Stimulated activated CD8-positive, alpha-beta memory T cell treated with anti-CD3 and anti-CD28 coated beads, Interleukin-15, amount 100 ng/mL, for 24 hours (primary cell): ENCODE measurements at places on chromosomes 16 and 17.

DNA sequence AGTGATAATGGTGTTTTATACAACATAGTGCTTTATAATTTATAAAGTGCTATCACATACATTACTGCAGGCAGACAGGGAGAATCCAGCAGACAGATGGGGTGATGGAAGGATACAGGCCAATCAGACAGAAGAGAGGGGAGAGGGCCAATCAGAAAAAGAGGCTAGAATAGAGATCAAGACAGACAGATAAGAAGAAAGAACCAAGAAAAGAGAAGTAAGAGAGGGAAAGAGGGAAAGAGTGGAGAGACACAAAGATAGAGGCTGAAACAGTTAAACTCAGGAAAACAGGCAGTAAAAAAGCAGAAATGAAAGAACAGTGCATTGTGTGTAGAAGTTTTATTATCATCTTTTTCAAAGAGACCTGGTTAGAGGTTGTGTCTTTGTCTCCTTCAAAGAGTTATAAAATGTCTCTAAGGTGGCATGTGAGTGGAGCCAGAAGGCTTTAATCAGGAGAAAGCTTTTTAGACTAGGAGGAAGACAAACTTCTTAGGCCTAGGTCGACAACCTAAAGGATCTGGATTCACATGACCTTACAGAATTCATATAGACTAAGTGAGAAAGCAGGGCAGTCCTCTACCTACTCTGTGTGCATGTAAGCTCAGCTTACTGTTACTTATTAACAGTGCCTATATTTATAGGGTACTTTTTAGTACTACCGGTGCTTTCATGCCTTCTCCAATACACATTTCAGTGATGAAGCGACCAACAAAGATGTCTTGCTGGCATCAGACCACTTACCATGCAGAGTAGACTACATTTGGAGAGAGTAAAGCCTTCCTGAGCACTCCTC, 8.3 kb upstream of the CHD3 start:
- no peak for DNase-seq

DNA sequence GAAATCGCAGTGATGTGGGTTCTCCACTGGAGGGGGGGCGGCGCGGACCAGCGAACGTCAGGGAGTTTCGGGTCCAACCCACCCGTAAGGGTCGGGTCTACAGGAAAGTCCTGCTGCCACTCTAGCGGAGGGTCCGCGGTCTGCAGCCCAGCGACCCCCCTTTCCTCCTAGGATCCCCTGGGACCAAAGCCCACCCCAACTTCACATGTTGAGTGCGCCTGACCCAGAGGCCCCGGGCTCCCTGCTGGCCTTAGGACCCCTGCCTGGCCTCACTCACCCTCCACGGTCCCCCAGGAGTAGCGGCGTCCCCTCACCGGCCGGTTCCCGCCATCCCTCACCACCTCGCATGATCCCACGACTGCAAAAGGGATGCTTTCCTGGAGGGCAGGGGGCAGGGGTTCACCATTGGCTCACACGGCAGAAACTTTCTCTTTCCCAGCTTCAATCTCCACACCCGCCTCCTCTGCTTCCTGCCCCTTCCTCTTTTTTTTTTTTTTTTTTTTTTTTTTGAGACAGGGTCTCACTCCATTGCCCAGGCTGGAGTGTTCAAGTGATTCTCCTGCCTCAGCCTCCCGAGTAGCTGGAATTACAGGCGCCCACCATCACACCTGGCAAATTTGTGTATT, 3.1 kb downstream of the SEPTIN1 start:
- no peak for DNase-seq

GRCh38 chr16:72789465-72789864, 258.5 kb downstream of the ZFHX3 start:
- DNase-seq = no peak

GRCh38 chr16:10684511-10685151, 10.1 kb downstream of the TEKT5 start:
- no peak for DNase-seq
